GM12892 (cell line): ENCODE measurements at places on chromosomes 3 and 15.

GRCh38 chr3:185363662-185364203 lies 797 bp downstream of the MAP3K13 start:
- DNase-seq: no peak

DNA sequence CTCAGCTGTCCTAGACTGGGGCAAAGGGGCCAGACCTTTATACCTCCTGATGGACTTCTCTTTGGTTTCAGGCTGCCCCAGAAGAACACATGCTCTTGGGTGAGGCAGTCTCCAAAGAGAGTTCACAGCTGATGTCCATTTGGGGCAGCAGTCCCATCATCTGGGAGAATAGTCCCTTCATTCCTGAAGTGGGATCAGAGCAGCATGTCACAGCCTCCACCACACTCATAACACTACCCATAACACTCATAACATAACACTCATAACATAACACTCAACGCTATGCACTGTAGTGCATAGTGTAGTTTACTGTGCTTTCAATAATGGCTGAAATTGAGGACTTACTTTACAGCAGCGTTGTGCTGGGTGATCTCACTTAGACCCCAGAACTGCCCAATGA lies 36.7 kb upstream of the PLCL2 start:
- no peak for DNase-seq

GRCh38 chr3:24608701-24609390 lies 114.2 kb upstream of the THRB start:
- no peak for DNase-seq

DNA sequence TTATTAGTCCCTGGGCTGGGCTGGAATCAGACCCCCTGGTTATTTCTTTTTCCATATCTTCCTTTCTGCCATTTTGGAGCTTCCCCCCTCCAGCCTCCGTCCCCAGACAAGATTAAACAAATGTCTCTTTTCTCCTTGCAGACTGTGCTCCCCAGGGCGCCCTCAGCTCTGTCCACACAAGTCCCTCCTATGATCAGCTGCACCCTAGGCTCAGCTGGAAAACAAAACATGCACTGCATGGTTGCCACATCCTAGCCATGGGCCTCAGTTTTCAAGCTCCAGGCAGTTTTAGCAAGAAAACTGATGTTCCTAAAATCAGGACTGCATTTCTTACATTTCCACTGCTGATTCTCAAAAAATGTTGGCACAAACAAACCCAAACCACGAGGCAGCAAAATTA lies 23.5 kb upstream of the RFTN1 start:
- DNase-seq: no peak

DNA sequence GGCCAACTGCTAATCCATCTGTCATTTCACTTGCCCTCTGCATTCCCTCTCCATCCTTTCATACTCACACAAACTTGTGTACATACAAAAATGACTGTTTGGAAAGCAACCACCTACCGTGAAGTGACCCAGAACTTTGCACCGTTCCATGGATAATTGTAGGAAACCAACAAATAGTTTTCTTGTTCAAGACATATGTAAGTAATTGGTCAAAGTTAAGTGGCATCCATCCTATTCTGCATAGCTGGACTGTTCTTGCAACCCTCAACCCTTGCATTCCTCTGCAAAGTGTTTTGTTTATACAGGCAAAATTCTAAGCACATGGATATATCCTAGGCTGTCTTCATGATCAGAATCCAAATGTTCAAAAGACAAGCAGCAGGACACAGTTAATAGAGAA lies 592.5 kb downstream of the MECOM start:
- no peak for DNase-seq
